ENCODE measurements at places on chromosomes 1 and 21. TPM values are rescaled to one million over a fixed set of nuclear protein-coding genes. Genes with fewer than 3 reads are reported as not detected.
A peak's percentile ranks its signal among the peaks of the same experiment; 100 is the strongest.

Gene GBP6
- total RNA-seq = not detected

DNA sequence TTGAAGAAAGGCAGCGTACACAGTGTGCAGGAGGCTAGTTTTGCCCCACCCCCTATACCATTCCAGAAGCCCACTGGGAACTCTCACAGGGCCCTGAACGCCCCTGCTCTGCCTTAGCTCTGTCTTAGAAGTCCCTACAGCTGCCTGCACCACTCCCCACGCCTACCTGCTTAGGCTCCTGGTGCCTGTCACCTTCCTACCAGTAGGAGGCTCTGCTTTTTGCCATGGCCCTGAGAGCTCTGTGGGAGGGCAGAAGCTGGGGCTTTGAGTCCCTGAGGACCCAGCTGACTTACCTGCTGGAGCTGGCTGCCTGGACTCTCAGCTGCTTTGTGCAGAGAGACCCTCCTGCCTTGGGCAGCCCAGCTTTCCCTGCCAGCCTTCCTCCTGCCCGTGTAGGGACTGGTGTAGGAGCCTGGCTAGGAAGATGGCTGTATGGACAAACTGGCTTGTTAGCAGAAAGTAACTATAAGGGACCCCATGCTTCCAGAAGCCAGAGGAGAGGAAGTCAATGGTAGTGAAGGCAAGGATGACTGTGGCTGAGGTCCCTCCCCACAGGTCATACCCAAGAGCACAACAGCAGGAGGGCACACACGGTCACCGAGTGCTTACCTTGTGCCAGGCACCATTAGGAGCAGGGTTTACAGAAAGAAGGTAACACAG is 9.8 kb upstream of the CELSR2 start:
- H3K27ac ChIP-seq = no peak overlapping the region
- H3K27me3 ChIP-seq = no peaks in the 10 kb centered on the region
- peaks cover 2% of the 10 kb centered on the region for H3K4me1 ChIP-seq
- DNase-seq = no peak
- peaks cover 10% of the 10 kb centered on the region for H3K36me3 ChIP-seq
- no peak overlapping the region for H3K4me3 ChIP-seq

- H3K27me3 ChIP-seq = no peaks in the 10 kb centered on the region
- H3K27ac ChIP-seq = no peak overlapping the region
- DNase-seq = no peak
- H3K36me3 ChIP-seq = no peaks in the 10 kb centered on the region
- H3K4me1 ChIP-seq = no peaks in the 10 kb centered on the region
Measured at GRCh38 chr1:172950528-172950927, 100.2 kb downstream of the TNFSF18 start.

DNA sequence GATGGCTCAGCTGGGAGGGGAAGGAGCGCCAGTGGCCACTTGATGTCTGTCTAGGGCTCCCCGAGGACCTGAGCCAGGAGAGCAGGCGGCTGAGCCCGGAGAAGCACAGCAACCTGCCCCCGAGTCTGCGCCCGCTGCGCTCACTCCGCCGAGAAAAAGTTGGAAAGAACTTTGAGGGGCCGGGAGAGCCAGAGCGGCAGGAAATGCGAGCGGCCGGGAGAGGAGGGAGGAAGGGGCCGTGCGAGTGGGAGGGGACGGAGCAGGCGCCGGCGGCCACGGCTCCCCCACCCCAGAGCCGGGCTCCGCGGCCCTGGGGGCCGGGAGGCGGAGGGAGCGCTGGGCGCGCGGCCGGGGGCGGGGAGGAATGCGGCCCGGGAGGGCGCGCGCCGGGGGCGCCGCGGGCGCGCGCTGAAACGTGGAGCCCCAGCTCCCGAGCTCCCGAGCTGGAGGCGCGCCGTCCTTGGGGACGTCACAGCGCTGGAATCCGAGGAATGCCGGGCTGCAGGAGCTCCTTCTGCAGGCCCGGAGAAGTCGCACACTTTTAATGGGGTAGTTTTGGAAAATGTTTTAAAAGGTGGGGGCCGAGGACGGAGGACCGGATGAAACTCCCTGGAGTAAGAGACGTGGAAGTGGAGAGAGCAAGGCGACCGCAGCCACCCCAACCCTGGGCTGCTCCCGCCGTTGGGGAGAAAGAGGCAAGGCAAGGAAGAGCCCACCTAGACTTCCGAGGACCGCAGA is at the start of gene PTPN14:
TSS of gene PTPN14 (minus strand) at position 167 of the 738 bp plus-strand sequence. CDS start 86,799 bp downstream, outside the sequence.
- H3K4me1 ChIP-seq = no peaks in the 10 kb centered on the region
- H3K27me3 ChIP-seq = no peaks in the 10 kb centered on the region
- no peaks in the 10 kb centered on the region for H3K36me3 ChIP-seq
- H3K4me3 ChIP-seq = peak within 1 kb of the TSS; percentile 72

GRCh38 chr1:27142464-27142863 is 12.5 kb downstream of the SLC9A1 start:
- H3K27me3 ChIP-seq = no peaks in the 10 kb centered on the region
- no peaks in the 10 kb centered on the region for H3K4me1 ChIP-seq
- no peaks in the 10 kb centered on the region for H3K36me3 ChIP-seq
- DNase-seq = no peak

- no peaks in the 10 kb centered on the region for H3K4me1 ChIP-seq
- DNase-seq = no peak
- no peak overlapping the region for H3K4me3 ChIP-seq
- H3K36me3 ChIP-seq = no peaks in the 10 kb centered on the region
Measured at GRCh38 chr1:91345395-91346005, 59.1 kb downstream of the HFM1 start.

GRCh38 chr1:117780687-117781475 is 148.5 kb downstream of the GDAP2 start:
- no peak for DNase-seq
- no peak overlapping the region for H3K27ac ChIP-seq
- no peaks in the 10 kb centered on the region for H3K36me3 ChIP-seq
- H3K27me3 ChIP-seq = no peaks in the 10 kb centered on the region

DNA sequence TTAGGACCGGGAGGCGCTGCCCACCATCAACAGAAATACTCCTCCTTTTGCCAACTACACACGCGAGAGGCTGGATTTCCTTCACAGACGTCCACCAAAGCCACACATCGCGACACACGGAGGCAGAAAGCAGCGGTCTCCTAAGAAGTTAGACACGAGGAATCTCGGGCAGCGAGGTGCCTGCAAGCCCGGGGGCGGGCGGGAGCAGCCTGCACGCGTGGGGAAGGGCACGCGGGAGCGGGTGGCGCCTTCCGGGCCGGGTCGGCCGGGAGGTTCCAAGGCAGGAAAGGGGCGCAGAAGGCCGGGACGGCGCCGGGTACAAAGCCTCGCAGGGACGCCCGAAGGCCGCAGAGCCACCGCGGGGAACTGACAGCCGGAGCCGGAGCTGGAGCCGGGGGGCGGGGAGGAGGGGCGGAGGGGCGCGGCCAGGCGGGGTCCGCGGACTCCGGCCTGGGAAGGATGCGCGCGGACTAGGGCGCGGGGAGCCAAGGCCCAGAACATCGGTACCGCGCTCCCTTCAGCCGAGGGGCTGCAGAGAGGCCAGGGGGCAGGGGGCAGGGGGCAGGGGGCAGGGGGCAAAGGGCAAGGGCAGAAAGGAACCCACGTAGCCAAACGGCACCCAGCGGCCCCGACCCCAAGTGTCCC is 722 bp downstream of the NPHP4 start:
- no peaks in the 10 kb centered on the region for H3K36me3 ChIP-seq
- H3K27ac ChIP-seq = peak overlapping the region; percentile 67
- peak overlapping the region; percentile 70 for H3K4me3 ChIP-seq
- no peaks in the 10 kb centered on the region for H3K27me3 ChIP-seq

DNA sequence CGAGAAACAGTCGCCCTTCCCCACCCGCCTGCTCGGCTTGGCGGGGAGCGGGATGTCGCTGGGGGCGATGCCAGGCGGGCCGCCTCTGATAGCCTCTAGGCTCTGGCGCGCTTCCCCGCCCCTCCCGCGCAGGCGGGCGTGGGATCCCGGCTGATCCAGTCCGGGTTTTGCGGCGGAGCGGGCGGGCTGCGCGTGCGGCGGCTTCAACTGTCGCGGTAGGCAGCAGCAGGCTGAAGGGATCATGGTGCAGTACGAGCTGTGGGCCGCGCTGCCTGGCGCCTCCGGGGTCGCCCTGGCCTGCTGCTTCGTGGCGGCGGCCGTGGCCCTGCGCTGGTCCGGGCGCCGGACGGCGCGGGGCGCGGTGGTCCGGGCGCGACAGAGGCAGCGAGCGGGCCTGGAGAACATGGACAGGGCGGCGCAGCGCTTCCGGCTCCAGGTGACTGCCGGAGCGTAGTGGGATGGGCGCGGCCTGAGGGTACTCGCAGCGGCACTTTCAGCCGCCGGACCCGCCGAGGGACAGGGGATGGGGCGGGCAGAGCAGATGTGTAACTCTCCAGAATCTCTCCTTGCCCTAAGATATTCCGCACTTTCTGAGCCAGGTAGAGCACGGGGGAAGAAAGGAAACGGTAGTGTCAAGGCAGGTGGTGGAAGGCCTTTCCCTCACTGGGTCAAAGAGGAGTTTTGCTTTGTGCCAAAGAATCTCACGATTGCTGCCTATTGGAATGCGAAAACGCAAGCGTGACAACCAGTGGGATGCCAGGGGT is at the start of gene FAAH:
TSS of gene FAAH (plus strand) at position 210 of the 764 bp plus-strand sequence. CDS start at position 242, 32 bp downstream.
- DNase-seq = peak; percentile 75
- H3K27me3 ChIP-seq = no peaks in the 10 kb centered on the region
- no peaks in the 10 kb centered on the region for H3K4me1 ChIP-seq
- H3K27ac ChIP-seq = peak within 1 kb of the TSS; percentile 38
- H3K4me3 ChIP-seq = peak within 1 kb of the TSS; percentile 70
- no peaks in the 10 kb centered on the region for H3K36me3 ChIP-seq

DNA sequence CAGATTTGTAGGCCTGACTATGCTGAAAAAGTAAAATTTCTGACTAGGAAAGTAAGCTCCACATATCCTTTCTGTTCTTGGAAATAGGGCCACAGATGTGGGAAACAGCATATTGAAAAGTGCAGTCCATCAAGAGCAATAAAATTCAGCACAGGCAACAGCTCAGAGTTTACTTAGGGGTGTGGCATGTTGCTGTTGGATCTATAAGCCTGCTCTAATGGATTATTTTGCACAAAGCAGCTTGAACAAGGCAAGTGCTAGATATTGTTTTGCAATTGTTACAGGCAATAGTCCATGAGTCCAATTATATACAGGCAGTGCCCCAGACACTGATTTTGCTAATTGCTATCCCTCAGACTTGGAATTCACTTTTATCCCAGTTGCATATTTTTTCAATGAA is 289.8 kb upstream of the SNX7 start:
- no peak overlapping the region for H3K27ac ChIP-seq
- H3K4me1 ChIP-seq = no peaks in the 10 kb centered on the region
- no peaks in the 10 kb centered on the region for H3K36me3 ChIP-seq
- DNase-seq = no peak

- no peaks in the 10 kb centered on the region for H3K36me3 ChIP-seq
- no peak for DNase-seq
- no peak overlapping the region for H3K4me3 ChIP-seq
- H3K4me1 ChIP-seq = no peaks in the 10 kb centered on the region
Measured at GRCh38 chr1:35287807-35288640, 19.5 kb downstream of the ZMYM4 start.

- peaks cover 15% of the 10 kb centered on the region for H3K4me1 ChIP-seq
- H3K36me3 ChIP-seq = no peaks in the 10 kb centered on the region
- no peak overlapping the region for H3K4me3 ChIP-seq
- H3K27ac ChIP-seq = no peak overlapping the region
- DNase-seq = peak; percentile 47
Measured at GRCh38 chr1:33294071-33295010, 26.6 kb downstream of the A3GALT2 start.

Data from right lobe of liver (tissue), 6 donors.